Ammon's horn (tissue), 1 donor: ENCODE measurements at places on chromosomes 6 and 20.

GRCh38 chr6:37204014-37204751 is 34.2 kb downstream of the PIM1 start:
- DNase-seq: no peak

- no peak for DNase-seq
Measured at GRCh38 chr6:48670546-48670945, 559.5 kb upstream of the PTCHD4 start.

- DNase-seq: no peak
Measured at GRCh38 chr6:155695495-155695894, 239.9 kb upstream of the NOX3 start.

DNA sequence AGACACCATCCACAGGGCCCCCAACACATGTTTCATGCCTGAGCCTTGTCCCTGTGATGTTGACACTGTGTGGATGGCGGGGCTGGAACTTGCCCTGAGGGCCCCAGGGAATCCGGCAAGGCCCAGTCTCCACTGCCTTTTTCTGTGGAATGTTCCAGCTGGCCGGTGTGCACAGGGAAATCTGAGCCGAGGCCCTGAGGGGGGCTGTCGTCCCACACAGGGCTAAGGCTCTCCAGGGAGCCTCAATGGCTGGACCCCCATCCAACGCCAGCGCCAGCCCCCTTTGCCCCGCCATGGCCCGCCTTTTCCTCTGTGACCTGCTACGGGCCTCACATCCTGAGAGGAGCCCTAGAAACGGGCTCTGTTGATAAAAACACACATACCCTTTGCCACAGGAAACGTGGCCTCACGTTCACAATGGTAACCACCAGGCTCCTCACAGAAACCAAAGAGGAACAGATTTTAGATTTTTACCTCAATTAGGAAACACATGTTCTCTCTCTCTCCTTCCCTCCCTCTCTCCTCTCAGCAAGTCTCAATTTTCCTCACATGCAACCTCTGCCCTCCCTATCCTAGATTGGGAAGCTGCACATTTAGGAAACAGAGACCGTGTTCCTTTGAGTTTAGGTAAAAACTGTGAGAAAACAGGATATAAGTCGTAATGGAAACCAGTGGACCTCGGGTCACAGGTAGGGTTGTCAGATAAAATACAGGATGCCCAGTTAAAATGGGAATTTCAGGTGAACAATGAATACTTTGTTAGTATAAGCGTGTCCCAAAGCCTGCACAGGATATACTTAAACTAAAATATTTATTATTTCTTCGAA is 13.7 kb upstream of the ZNF831 start:
- no peak for DNase-seq

DNA sequence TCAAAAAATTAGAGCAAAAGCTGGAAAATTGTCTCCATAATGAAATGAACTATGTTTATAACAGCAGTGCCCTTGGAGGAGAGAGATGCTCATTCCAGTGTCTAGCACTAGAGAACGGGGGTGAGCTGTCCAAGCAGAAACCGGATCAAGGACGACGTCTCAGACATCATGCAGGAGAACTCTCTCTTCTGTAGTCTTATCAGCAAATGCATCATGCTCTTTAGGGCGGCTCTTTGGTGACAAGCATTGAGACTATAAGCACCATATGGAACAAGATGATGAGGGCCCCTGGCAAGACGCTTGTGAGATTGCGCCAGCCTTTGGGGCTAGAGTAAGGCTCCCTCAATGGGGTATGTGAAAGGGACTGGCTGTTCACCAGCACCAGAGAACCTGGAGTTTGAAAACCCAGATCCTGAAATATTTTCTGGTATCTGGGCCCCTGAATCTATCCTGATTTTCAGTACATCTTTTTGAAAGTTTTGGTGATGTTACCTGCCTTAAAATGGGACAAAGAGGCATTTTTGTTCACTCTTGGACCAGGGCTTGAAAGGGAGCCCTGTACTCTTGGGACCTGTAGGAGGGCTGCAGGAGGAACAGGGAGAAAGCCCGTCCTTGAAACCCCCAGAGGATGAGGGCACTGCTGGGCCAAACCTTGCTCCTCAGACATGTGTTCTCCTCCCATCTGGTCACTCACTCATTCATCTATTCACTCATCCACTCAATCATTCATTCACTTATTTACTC is 127.6 kb downstream of the TTLL2 start:
- no peak for DNase-seq

DNA sequence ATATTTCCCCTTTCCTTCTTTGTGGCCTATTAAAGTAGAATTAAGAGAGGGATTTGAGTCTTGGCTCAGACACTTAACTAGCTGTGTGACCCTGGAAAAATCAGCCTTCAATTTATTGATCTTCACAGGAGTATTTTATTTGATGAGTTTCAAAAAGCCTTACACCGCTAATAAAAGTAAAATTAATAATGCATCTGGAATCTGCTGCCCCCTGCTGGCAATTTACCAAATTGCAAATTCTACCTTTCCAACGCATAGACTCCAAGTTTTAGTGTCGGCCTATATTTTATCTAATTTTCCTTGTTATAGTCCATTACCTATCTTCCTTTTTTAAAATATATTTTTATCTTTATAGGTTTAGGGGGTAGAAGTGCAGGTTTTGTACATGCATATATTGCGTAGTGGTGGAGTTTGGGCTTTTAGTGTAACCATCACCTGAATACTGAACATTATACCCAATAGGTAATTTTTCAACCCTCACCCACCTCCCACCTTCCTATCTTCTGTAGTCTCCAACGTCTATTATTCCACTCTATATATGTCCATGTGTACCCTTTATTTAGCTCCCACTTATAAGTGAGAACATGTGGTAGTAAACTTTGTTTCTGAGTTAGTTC is 46.3 kb downstream of the GOPC start:
- DNase-seq: peak; percentile 29

DNA sequence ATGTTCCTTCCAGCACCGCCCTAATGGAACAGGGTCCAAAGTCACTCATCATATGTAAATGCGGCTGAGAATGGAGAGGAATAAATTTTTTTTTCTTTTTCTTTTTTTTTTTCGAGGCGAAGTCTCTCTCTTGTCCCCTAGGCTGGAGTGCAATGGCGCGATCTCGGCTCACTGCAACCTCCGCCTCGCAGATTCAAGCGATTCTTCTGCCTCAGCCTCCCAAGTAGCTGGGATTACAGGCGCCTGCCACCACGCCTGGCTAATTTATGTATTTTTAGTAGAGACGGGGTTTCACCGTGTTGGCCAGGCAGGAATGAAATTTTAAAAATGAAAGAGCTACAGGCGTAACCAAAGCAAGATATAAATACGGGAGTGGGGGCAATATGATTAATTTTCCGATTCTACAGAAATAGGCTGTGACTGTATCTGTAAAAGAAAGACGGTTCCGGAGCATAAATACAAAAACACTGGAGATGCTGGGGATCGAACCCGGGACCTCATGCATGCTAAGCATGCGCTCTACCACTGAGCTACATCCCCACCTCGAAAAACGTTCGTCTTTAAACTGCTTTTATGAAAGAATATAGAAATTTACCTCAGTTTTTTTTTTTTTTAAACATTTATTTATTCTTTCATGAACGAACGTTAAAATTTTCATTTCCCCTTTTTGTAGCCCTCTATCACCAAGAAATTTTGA is 132.2 kb downstream of the GPX5 start:
- peak; percentile 66 for DNase-seq

DNA sequence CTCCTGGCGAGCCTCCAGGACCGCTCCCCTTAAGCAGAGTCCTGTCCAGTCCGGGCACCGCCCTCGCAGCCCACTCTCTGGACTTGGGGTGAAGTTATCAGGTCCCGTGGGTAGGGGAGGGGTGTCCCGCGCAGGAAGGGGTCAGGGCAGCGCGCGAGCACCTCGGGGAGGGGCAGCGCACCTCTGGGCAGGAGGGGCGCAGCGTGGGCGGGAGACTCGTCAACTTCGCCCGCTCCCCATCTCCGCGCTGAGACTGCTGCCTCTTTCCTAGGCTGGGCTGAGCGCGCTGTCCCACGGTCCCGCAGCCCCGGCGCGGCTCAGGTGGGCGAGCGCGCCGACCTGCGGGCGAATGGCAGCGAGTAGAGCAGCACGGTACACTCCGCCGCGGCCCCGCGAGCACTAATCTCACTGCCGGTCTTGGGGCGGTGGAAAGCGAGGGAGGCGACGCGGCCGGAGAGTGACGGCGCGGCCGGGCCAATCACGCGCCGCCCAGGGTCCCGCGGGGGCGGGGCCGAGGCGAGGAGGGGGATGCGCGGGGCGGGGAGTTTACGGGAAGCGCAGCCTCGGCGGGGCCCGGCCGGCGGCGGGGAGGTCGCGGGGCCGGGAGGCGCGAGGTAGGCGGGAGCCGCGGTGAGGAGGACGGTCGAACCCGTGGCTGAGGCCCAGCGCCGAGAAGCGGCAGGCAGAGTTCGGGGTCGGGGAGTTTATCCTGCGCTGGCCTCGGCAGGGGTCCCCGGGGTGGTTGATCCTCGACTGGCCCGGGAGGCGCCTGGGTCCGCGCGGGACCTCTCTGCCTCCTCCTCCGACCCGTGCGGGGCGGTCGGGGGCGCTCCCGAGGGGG is at the start of gene MAN1A1:
Gene MAN1A1 (minus strand): TSS at position 401 of the 841 bp plus-strand sequence. CDS start 696 bp downstream, outside the sequence.
- DNase-seq: peak; percentile 88

DNA sequence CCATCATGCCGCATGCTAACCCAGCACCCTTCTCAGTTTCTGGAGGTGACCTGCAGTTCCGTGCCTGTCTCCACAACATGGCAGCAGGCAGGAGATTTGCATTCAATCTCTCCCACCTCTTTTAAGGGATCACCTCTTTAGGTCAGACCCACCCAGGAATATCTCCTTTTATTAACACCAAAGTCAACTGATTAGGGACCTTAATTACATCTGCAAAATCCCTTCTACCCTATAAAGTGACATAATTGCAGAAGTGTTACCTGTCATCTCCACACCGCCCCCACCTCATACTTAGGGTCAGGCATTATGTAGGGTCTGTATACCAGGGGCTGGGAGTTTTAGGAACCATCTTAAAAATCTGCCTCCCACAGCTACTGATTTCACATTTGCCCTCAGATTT is 267.5 kb downstream of the TMEM242 start:
- no peak for DNase-seq

DNA sequence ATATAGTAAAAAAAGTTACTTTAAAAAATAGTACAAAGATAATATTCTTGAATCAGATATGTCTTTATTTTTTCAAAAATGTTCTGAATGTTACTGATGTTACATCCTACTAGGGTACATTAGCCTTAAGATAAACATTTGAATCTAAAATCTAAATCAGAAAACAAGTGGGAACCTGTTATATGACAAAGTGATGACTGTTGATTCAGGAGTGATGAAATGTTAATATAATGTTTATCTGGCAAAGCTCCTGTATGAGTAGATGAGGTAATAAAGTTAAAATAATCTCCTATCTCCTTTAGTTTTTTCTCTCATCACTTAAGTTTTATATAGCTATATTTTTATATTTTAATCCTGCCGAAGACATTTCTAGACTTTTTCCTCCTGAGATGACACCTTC is 4.2 kb downstream of the DOP1A start:
- no peak for DNase-seq

- DNase-seq: no peak
Measured at GRCh38 chr6:44463728-44464450, 76.4 kb downstream of the CDC5L start.

GRCh38 chr20:10476319-10476724 is 41.2 kb downstream of the SLX4IP start:
- DNase-seq: peak; percentile 35

GRCh38 chr6:70456735-70457134 is 43.4 kb downstream of the FAM135A start:
- DNase-seq: no peak

DNA sequence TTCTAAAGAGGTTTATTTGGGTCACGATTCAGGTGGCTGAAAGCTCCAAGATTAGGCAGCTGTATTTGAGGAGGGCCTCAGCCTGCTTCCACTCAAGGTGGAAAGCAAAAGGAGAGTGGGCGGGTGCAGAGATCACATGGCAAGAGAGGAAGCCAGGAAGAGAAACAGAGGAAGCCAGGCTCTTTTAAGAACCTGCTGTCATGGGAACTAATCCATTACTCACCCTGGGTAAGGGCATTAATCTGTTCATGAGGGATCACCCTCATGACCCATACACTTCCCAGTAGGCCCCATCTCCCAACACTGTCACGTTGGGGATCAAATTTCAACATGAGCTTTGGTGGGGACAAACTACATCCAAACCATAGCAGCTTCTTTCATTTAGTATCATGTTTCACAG is 53.9 kb downstream of the DHX35 start:
- DNase-seq: no peak

- no peak for DNase-seq
Measured at GRCh38 chr6:63487103-63487813, 85.0 kb upstream of the LOC128125822 start.

DNA sequence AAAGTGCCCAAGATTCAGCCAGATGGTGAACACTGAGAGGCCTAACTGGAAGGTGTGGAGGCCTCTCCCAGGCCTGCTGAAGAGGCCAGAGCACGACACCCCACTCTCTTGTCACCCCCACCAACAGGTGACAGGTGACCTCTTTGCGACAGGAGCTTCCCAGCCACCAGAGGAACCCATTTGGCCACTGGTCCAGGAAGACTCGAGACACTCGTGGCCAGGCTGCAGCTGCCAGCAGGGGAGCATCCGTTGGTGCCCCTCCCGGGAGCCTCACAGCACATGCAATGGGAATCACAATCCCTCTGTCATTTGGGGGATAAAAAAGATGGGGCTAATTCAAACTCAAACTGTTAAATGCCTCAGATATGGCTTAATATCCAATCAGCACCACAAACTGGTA is 163.4 kb downstream of the INSM1 start:
- no peak for DNase-seq

- DNase-seq: no peak
Measured at GRCh38 chr20:10597637-10598036, 76.2 kb downstream of the JAG1 start.

DNA sequence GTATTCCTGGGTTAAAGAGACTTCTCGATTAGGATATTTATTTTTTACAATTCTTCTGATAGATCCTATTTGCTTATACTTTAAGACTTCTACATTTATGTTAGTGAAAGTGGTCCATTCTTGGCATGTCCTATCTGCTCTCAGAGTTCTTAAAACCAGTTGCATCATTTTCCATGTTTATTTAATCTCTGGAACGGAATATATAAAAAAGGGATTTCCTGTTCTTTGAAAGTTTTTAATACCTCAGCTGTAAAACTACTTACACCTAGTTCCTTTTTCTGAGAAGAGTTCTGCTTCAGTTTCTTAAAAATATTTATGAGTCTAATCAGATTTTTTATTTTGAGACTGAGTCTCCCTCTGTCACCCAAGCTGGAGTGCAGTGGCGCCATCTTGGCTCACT is 18.0 kb upstream of the MYL9 start:
- DNase-seq: no peak

GRCh38 chr6:52359403-52359802 is 2.5 kb upstream of the PAQR8 start:
- DNase-seq: no peak

DNA sequence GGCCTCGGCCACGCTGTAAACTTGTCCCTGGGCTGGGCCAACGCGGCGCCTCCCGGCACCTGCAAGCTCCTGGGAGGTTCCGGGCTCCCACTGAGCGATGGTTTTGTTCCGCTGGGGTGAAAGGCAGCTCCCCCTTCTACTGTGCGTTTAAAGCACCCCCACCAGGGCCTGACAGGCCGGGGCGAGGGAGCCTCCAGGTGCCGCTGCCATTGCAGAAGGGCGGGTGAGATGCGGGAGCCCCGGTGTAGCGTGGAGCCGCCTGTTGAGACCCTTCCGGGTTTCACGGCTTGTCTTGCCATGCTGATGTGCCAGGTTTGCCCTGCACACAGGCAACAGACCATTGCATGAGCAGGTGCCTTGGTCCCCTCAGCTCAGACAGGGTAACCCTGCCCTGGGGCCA is 2.9 kb downstream of the COL20A1 start:
- DNase-seq: no peak

GRCh38 chr6:37283671-37284151 is 25.8 kb upstream of the TMEM217 start:
- DNase-seq: peak; percentile 80
